ENCODE measurements at places on chromosomes 11 and 22.

- DNase-seq: no peak
Observed at GRCh38 chr11:43951231-43951630, 8.8 kb downstream of the C11orf96 start.

- DNase-seq: no peak
Observed at GRCh38 chr11:76604081-76604625, 66.4 kb downstream of the LRRC32 start.

DNA sequence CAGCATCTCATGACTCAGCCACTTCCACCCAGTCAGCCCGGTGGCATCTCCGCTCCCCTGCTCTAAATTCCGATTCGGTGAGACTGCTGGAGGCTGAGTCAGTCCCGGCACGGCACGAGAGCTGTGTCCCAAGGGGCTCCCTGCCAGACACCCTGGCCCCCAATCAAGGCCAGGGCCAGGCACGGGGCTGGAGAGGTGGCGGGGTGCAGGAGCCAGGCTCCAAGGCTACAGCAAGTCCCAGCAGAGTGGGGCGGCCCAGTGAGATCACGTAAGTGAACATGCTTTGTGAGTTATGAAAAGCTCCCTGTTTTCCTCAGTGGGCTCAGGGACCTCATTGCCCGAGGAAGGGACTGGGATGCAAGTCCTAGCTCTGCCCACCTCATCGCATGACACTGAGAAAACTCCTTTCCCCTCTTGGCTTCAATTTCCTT lies 3.0 kb downstream of the C11orf68 start:
- DNase-seq: no peak

GRCh38 chr11:116311206-116311605 lies 461.6 kb downstream of the BUD13 start:
- DNase-seq: no peak

DNA sequence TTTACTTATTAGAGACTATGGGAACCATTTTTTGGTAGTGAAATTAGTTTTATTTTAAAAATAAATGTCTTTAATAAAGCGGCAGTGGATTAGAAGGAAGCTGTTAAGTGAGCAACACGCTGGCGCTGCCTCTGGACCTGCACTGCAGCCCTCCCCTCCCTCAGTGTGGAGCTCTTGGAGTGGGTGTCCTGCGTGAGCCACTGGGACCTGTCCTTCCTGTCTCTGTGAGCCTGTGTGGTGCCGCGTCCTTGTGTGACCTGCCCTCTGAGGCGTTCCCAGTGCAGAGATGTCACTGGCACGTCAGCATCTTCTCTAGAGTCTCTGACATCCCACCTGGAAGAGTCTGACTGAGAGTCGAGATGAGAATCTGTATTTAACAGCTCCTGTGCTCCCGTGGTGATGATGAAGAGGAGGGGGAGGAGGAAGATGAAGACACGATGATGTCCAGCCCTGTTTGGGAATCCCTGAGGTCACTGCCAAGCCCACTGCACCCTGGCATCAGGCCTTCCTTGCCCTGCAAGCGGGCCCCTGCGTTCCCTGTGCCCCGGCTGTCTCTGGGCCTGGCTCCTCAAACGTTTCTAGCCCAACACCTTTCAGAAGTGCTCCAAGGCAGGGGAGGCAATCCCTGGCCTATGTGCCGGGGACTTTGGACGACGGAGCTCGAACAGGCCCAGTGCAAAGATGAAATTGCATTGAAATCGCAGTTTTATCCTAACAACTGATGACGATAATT lies 271.8 kb downstream of the TBC1D22A start:
- DNase-seq: no peak
